CD4-positive, alpha-beta T cell treated with Interferon gamma for 1 hour (primary cell): ENCODE measurements at places on chromosomes 5 and 9.

DNA sequence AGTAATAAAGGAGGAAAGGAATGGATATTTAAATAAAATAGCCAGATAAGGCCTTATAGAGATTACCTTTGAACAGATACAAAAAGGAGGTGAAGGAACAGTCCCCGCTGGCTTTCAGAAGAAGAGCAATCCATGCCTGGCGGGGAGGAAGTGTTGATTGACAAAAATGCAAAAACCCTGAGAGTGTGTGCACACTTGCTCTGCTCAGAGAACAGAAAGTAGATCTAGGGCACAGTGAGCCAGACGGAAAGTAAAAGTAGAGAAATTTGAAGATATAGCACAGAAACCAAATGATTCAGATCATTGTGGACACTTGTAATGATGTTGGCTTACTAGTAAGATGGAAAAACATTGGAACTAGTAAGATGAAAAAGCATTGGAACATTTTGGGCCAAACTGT, 720.6 kb downstream of the PTPRD start:
- DNase-seq: no peak

GRCh38 chr5:15604986-15605385, 105.0 kb downstream of the FBXL7 start:
- DNase-seq: no peak

DNA sequence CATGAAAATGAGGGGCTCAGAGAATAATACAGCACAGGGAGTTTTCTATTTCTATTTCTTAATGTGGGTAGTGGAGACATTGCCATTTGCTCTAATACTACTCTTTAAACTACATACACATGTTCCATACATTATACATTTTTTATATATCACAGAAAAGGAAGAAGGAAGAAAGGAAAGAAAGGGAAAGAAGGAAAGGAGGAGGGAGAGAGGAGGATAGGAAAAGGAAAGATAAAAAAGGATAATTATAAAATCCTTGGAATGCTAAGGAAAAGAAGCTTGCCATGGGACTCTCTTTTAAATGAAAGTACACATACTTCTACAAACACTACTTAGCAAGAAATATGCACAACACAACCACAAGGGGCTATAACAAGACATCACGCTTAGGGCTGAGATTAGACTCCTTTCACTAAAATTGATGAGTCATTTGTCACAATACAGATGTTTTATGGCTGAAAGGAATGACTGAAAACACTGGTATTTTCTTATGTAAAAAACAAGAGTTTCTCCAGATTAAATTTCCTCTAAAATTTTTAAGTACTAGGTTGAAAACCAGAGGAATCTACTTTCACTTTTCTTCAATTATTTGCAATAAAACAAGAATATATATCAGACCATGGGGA, 219.8 kb downstream of the ARL15 start:
- no peak for DNase-seq

DNA sequence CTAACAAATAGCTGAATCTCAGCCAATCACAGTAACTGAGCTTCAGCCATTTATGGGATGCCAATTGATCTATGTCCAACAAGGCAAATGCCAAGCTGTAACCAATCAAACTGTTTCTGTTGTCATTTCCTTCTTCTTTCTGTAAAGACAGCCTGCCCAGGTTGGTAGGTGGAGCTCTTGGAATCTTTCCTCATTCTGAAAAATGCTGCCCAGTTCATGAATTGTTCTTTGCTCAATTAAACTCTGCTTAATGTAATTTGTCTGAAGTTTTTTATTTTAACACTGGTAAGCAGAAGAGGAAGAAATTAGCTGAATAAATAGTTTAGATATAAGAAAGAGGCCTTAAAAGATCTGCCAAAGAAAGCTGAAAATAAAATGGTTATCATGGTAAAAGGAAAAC, 1235.6 kb downstream of the EFNA5 start:
- DNase-seq: no peak

DNA sequence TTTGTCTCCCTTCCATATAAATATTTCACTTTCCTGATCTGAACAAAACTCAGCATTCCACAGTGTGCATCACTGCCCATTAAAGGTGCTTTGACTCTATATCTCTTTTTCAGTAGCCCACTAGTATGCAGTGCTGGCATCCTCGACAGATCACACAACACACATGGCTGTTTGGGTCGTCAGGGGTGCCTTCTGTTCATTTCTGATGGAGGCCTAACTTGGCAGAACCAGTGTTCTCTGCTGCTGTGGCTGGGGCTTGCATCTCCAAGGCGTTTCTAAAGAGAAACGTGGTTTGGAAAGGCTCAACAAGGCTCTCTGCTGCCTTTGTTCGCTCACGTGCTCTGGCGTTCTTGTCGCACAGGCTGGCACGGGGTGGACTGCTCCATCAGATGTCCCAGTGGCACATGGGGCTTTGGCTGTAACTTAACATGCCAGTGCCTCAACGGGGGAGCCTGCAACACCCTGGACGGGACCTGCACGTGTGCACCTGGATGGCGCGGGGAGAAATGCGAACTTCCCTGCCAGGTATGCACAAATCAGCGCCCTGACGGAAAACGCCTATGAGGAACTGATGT, 97.7 kb upstream of the PRRC1 start:
- DNase-seq: no peak

DNA sequence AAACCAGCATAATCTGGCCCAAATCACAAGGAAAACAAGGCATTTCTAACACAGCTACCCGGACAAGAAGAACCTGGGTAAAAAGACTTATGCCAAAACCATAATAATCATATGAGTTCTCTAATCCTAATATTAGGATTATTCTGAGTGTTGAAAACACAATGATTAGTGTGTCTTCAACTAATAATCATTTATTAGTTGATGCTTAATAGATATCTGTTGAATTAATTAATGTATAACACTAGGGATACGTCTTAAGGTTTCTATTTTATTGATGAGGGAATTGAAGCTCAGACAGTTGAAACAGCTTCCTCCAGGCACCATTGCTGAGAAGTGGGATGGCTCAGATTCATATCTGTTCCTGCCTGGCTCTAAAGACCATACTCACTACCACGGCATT, 112.2 kb downstream of the DOCK2 start:
- DNase-seq: no peak

DNA sequence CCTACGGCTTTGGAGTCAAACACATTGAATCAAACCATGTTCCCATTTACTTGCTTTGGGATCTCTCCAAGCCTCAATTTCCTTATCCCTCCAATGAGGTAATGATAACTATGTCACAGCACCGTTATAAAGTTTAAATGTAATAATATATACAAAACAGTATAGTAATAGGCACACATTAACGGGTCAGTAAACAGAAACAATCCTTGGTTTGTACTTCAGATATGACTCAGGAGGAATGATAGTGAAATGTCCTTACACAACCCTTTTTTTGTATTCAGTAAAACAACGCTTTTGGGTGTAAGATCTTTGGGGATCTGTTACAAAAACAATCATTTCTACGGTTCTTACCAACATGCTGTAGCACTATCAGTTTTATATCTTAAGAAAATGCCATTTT, 178.5 kb upstream of the GNA14 start:
- no peak for DNase-seq
